ENCODE measurements at places on chromosomes 5 and 9.

DNA sequence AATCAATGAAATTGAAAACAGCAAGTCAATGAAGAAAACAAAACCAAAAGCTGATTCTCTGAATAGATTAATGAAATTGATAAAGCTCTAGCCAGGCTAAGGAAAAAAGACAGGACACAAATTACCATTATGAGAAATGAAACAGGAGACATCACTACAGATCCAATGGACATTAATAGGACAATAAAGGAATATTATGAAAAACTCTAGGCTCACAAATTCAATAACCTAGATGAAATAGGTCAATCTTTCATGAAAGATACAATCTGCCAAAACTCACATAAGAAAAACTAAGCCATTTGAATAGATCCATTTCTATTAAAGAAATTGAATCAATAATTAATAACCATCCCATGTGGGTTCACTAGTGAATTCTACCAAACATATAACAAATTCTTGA, 37.3 kb downstream of the TTC23L start:
- DNase-seq, result no peak

GRCh38 chr9:104927912-104928740, at the start of gene ABCA1:
Gene ABCA1, minus strand, starts transcription at chr9:104928155. Its CDS starts 24,476 bp downstream, at chr9:104903679.
- DNase-seq, result peak; percentile 49

GRCh38 chr5:143262393-143263174, 140.9 kb downstream of the NR3C1 start:
- DNase-seq, result no peak

GRCh38 chr5:152560512-152561137, 155.5 kb upstream of the NMUR2 start:
- DNase-seq, result peak; percentile 24

DNA sequence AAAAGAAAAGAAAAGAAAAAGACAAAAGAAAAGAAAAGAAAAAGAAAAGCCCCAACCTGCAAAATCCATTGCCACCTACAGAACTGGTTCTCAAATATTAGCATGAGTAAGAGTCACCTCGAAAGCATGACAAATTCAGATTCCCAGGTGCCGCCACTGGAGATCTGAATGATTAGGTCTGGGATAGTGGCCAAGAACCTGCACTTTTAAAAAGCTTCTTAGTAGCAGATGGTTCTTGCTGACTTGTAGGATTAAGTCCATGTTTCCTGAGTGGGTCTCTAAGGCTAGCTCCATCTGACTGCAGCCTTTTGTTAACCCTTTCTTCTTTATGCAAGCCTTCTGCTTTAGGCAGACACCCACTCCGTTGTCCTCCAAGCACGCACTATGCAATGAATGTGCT, 178.5 kb upstream of the CDH18 start:
- DNase-seq, result no peak

DNA sequence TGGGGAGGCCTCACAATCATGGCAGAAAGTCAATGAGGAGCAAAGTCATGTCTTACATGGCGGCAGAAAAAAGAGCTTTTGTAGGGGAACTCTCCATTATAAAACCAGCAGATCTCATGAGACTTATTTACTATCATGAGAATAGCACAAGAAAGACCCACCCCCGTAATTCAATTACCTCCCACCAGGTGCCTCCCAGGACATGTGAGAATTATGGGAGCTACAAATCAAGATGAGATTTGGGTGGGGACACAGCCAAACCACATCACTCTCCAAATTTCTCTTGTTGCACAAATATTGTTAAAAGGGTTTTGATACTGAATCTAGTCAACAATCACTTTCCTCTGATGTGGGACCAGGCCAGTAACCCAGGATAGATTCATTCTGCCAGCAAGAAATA, 1176.1 kb downstream of the CDH9 start:
- no peak for DNase-seq

DNA sequence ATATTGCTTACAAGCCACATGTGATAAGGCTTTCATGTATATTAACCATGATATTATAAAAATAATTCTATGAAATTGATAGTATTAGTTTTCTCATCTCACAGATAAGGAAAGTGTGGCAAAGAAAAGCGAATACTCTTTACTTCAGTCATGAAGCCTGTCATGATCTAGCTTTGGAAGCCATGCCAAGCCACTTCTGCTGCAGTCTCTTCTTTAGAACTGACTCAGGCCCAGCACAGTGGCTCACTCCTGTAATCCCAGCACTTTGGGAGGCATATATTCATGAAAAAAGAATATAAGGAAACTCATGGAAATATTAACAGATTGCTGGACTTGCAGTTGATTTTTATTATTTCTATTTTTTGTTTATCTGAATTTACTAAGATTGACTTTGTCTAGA, 42.9 kb upstream of the PJA2 start:
- no peak for DNase-seq

- DNase-seq, result no peak
Observed at GRCh38 chr5:174900240-174900865, 176.0 kb downstream of the MSX2 start.

DNA sequence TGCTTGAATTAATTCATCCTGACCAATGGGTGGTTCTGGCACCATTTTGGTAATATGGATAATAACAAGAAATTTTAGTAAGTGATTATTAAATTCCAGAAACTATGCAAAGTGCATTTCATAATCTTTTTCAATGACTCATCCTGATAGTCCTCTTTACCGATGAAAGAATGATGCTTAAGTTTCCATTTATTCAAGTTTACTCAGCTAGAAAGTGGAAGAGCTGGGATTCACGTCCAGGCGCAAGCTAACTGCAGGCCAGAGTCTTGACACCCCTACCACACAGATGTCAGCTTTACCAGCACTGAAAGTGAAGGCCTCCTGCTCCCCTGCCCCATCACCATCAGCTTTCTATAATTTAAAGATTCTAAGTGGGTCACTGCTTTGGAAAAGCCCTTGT, 493.5 kb upstream of the WWC1 start:
- DNase-seq, result no peak

DNA sequence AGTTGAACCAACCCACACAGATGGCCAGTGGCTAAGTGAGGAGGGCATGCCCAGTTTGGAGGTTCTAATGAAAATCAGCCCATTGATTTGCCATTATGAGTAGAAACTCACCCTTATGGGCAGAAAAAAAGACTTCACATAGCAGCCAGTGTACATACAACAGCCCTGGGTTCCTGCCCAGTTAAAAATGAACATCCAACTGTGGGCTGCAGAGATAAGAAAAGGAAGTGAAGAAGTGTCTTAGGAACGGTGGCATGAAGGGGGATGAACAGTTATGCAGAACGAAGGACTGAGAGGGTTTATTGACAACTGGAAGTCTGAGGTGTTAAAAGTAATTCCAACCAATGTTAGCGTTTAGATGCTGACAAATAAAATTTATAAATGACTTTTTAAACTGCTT, 118.4 kb downstream of the MARCHF3 start:
- no peak for DNase-seq

- no peak for DNase-seq
Observed at GRCh38 chr9:3177936-3178335, 334.0 kb upstream of the PUM3 start.

DNA sequence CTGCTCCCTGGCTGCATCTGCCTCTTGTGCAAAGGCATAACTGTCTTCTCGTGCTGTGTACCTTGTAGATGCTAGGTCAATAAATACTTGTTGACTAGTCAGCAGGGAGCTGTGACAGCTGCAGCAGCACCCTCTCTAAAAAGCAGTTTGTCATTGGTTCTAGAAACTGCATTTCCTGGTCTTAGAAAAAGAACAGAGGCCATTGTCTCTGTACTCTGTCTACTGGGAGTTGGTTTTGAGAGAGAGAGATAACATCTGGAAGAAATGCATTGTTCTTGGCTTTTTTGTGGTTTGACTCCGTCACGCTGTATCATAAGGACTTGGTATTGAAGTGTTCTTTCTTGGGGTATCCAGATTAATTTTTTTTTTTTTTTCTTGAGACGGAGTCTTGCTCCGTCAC, 32.3 kb downstream of the SH3GLB2 start:
- DNase-seq, result no peak

GRCh38 chr5:181163487-181164075, 16.2 kb downstream of the OR2V2 start:
- DNase-seq, result no peak

DNA sequence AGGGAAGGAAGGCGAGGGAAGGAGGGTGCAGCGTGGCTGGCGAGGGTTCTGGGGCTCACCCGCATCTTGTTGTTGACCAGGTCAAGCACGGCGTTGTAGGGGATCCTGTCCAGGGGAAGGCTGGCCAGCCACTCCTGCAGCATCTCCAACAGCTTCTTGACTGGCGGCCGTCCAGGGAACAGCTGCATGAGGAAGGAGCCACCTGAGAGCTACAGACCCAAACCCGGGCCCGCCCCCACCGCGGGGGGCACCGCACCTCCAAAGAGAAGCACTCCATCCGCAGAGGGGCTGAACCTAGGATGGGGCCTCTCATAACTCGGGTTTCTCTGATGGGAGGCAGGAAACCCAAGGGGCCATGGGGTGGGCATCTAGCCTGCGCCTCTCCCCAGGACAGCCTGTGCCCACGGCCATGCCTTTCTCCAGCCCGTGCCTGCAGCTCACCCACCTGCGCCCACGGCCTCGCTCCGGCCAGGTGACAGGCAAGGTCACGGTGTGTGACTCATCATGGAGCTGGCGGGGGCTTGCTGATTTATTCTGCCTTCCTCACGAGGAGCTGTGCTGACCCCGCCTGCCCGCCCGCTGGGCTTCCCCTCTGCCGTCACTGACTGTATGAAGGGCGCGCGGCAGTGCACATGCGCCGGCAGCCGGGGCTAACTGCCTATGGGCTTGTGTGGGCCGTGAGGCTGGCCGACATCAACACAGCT, 11.8 kb upstream of the LHX3 start:
- DNase-seq, result no peak

- no peak for DNase-seq
Observed at GRCh38 chr9:79395755-79396154, 176.0 kb upstream of the TLE4 start.

DNA sequence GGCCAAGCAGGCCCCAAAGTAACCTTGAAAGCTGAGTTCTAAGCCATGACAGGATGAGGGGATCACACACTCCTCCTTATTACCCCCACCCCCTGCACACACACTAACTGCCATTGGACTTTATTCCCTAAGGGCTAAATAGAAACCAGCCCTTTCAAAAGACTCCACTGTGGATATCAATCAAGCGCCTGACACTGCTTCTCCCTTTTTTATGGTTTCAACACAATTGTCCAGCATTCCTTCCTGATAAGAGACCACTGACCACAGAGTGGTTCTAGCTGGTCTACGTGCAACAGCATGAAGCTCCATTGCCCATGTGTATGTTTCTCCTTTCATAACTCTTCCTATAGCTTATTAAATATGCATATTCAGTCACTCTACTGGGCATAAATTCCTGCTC, 34.7 kb downstream of the PAEP start:
- no peak for DNase-seq

DNA sequence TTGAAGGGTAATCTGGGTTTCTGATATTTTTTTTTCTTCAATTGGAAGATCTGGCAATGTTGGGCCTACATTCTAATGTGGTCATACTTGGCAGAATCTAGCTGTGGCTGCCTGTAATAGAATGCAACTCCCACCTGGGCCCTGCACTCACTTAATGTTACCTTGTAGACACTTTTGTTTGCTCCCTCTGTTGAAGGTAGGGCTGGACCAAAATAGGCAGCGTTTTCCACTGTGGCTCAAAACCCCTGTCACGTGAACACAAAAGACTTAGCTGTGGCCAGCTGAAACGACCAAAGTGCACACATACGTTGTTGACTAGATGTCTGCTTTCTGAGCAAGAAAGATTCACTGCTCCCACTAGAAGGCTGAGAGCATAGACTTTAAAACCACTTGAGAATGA, 117.6 kb upstream of the HMHB1 start:
- no peak for DNase-seq

GRCh38 chr9:133683586-133684120, 47.5 kb downstream of the DBH start:
- no peak for DNase-seq

- peak; percentile 33 for DNase-seq
Observed at GRCh38 chr9:33415501-33416038, 13.2 kb upstream of the AQP7 start.
